ENCODE measurements at places on chromosomes 13 and 19.

- DNase-seq: no peak
Measured at GRCh38 chr19:27905074-27905473, 1307.9 kb downstream of the UQCRFS1 start.

- DNase-seq: no peak
Measured at GRCh38 chr13:111895896-111896821, 170.8 kb upstream of the SOX1 start.

DNA sequence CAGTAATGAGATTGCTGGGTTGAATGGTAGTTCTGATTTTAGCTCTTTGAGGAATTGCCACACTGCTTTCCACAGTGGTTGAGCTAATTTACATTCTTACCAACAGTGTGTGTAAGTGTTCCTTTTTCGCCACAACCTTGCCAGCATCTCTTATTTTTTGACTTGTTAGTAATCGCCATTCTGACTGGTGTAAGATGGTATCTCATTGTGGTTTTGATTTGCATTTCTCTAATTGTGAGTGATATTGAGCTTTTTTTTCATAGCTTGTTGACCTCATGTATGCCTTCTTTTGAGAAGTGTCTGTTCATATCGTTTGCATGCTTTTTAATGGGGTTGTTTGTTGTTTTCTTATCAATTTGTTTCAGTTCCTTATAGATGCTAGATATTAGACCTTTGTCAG is 245.0 kb downstream of the MTUS2 start:
- DNase-seq: no peak

DNA sequence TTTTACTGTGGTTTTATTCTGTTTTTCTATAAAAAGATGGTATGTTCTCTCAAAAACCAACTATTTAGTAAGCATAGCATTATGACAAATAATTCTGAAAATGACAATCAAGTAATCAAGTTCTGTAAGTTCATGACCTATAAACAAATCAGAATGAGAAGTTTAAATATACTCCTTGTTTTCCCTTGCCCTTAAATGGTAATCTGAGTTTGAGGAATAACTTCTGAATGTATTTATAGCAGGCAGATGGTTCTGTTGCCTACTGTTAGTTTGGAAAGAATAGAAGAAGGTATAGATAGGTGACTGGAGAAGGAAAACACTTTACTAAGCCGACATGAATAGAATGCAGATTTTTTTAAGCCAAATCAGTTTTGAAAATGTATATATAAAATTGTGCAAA is 63.9 kb downstream of the POSTN start:
- DNase-seq: no peak

- peak; percentile 61 for DNase-seq
Measured at GRCh38 chr13:40494946-40495620, 171.4 kb downstream of the FOXO1 start.

DNA sequence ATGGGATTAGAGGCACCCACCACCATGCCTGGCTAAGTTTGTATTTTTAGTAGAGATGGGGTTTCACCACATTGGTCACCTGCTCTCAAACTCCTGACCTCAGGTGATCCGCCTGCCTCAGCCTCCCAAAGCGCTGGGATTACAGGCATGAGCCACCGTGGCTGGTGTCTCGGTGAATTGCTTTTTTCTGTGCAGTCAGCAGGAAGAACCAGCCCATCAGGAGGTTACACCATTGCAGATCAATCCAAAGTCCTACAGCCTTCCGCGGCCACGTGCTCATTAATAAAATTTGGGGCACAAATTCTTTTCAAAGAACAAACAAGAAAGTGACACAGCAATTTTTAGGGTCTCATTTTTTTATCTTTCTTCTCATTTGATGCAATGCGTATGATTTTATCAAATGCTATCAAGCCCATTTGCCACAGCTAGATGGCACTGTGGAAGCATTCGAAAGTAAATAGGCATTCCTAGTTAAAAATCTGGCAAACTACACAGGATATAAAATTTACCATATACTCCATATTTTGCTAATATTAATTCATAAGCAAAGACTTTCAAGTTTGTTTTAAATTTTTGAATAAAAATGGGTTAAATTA is 54.4 kb upstream of the ZNF835 start:
- no peak for DNase-seq

DNA sequence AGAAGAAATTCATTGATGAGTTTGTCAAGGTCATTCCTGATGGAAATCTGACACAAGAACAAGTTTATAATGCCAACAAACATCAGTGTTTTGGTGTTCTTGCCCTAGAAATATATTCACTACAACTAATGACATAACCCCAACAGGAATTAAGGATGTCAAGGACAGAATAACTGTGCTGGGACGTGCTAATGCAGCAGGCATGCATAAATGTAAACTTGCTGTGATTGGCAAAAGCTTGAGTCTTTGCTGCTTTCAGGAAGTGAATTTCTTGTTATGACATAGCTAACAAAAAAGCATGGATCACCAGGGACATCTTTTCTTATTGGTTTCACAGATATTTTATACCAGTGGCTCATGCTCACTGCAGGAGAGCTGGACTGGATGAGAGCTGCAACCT is 144.6 kb downstream of the KCTD12 start:
- DNase-seq: no peak

DNA sequence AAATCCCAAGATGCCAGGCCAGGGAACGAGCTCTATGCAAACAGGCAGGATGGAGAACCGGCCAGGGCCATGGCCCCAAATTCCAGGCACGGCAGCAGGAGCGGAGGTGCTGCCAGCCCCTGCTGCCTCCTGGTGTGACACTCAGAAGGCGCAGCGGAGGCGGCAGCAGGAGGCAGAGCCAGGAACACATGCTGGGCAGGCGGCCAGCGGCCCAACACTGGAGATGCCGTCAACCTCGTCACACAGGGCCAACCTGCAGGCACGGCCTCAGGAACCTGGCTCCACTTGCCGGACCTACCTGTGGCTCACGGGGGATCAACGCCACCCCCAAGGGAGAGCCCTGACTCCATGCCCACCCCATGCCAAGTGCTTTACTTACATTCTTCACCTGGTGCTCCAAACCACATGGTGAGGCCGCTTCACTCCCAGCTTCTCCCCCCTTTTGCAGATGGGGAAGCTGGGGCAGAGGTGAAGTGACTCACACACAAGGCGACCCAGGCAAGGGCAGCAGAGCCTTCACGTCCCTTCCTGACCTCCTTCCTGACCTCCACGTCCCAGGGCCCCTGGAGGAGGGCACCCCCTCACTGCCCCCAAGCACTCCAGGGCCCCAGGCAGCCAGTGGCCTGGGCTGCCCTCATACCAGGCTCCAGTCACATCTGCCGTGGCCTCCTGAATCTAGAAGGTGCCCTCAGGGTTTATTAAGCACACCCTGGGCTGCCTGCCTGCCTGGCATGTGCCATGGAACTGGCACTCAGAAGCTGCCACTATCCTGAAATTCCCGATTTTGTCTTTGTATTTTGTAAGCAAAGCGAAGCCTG is 43.5 kb downstream of the GGACT start:
- no peak for DNase-seq

DNA sequence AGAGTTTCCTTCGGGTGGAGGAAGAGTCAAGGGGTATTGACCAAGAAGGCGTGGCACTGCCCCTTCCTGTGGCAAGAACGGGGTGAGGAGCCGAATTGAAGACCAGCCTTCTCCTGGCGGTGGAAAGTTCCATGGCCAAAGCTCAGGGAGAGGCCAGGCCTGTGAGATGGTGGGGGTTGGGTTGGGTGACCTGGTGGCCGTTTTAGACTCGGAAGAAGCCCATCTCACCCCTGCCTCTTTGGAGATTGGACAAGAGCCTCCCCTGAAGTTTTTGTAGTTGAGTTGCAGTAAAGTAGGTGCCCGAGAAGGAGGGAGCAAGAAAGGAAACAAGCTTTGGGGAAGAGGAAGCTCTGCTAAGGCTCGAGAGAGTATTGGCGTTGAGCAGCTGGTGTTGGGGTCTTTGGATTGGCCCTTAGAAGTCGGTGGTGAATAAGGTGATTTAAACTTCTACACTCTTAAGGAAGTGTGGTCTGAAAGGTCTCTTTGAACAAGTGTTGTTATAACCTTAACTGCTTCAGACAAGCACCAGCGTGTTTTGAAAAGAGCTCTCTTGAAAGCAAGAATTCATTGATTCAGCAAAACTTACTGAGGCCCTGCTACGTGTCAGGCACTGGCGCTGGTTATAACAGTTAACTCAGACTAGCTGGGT is 964 bp downstream of the SPINT2 start:
- no peak for DNase-seq

DNA sequence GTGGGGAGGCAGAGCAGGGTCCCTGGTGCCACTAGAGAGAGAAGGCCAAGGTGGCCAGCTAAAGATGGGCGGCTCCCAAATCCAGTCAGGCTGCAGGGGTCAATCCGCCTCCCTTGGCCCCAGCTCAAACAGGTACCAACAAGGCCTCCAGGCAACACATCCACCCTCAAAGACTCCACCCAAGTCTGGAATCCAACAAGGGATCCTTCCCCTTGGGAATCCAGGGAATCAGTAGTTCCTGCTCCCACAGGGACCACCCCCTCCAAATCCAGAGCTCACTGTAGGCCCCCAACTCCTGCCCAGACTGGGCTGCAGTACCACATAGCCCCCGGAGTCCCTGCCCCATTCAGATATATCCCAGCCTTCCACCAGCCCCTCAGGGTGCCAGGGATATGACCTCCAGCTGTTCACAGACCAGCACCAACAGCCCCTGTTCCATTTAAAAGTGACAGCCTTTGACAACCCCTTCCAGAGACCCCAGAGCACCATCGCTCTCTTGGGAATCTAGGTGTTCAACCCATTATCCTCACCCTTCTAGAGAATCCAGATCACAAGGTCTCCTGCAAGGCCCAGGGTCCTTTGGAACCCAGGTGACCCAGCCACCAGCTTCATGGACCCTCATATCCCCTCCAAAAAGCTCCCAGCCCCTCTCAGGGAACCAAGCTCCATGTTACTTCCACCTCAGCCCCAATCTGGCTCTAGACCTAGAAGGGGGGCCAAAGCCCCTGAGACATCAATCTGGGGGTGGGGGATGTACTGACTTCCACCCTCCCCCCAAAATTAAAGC is 3.2 kb downstream of the ERF start:
- no peak for DNase-seq

All from CD4-positive, alpha-beta T cell treated with Interleukin-15 for 4 hours (primary cell).